ENCODE measurements at places on chromosomes 2 and 18.

DNA sequence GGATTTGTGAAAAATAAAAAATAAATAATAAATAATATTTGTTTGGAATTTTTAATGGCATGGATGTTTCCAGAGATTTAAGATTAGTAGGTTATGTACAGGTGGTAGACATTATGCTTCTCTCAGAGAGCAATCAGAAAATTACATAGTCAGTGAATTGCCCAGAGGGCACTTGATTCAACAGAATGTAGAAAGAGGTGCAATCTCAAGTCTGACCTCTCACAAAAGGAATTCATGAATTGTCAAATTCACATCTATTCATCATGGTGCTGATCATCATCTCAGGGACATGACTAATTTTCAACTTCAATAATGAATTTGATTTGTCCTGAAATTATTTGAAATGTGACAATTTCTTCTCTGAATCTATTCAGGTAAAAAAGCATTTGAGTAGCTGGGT lies 172.5 kb downstream of the PDE11A start:
- DNase-seq = no peak

DNA sequence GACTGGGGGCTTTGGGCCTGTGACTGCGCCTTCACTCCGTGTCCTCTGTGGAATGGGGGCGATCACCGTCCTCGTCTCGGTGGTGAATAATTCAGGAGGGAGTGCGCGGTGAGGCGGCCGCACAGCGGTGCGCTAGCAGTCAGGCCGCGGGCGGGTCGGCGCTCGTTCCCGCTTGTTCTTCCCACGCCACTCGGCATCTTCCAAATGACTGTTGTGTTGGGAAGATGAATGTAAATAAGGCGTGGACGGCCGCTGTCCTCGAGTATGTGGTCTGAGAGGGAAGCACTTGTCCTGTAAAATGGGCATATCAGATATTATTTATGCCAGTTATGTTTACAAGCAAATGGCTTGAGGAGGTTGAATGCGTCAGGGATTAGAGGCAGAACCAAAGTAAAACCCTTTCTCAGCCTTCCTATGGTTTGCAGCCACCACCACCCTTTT lies 608 bp upstream of the VPS4B start:
- no peak for DNase-seq

- DNase-seq = no peak
Observed at GRCh38 chr2:101752716-101753616, 55.5 kb downstream of the MAP4K4 start.

- no peak for DNase-seq
Observed at GRCh38 chr2:85318222-85319074, 9.3 kb downstream of the TGOLN2 start.

GRCh38 chr2:138846216-138846821 lies 66.1 kb upstream of the NXPH2 start:
- DNase-seq = no peak

GRCh38 chr2:224109751-224110150 lies 70.7 kb upstream of the SERPINE2 start:
- DNase-seq = no peak

DNA sequence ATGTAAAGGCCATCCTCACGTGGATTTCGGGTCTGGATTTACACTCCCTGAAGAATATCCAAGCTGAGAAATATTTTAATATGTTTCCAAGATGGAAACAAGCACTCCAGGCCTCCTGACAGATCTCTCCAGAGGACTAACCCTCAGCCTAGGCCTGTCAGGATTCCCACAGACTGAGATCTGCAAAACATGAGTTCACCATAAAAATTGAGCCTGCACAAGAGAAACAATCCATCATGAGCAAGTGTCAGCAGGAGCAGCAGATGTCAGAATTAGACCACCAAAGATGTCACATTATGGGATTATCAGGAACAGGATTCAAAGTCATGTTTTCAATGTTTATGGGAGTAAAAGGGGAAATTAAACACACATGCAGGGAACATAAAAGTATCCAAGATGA lies 191.3 kb downstream of the TFCP2L1 start:
- no peak for DNase-seq

DNA sequence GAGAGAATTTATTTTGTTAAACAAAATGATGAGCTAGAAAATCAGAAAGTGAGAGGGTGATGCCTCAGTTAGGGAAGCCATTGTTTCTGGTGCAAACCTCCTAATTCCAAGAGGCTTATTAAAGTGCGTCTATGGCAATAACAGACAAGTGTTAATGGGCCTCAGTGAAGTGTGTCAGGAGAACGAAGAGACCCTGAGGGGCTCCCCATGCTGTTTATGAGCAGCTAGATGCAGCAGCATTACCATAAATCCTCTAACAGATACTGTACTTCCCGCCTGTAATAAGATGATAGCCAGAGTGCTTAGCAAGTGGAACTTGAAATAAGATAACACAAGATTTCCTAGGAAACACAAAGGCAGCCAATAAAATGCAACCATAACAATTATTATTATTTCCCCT lies 157.4 kb downstream of the MYT1L start:
- no peak for DNase-seq

DNA sequence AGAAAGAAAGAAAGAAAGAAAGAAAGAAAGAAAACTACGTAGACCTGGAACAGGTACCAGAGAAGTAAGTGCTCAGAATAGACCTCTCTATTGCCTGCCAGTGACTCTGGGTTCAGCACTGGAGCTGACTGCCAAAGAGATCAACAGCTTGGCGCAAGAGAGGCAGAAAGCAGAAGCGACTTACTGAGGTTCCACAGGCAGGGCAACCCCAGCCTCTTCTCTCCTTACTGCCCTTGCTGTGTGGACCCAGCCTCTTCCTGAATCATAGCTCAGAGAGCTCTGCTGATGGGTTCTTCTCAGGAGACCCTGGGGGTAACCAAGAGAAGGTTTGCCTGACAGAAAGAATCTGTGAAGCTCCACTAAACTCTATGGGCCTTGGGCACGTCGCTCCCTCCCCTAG lies 7.1 kb downstream of the CAPN13 start:
- no peak for DNase-seq

GRCh38 chr2:74871414-74871813 lies 37.5 kb downstream of the HK2 start:
- no peak for DNase-seq

DNA sequence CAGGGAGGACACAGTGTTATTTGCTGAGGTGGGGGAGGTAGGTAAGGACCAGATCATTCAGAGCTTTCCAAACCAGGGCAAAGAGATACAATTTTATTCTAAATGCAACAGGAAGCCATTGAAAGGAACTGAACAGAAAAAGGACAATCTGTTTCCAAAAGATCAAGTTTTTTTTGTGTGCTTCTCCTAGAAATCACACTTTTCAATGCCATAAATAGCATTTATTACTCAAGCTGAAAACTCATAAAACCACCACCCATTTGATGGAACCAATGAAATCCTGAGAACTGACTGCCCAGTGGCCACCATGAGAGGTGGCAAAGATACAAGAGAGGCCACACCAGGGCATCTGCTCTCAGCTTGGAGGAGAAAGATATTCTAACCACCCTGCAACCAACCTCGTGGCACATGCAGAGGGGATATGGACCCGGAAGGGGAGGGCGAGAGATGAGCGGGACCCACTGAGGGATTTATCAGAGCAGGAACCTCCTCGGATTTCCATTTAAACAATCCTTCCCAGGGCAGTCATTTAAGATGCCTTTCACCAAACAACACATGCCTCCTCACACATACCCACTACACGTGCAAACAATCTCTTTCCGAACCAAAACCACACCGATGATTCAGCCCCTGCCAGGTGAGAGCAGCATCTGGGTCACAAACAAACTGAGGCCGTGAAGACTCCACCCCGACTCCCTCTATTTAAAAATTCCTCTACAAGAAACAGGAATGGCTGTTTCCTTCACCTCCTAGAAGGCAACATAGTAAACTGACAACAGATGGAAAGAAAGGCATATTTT lies 8.8 kb downstream of the CYB5A start:
- DNase-seq = no peak

DNA sequence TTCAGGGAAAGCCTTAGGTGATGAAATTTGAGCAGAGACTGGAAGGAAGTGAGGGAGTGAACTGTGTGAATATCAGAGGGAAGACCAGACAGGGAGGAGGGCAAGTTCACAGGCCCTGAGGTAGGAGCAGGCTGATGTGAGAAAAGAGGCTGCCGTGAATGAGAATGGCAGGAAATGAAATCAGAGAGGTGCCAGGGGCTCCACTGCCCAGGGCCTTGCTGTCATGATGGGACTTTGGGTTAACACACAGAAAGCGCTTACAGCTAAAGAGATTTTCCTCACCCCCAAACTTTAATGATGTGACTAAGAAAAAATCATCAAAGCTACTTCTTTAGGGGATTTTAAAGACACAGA lies 53.8 kb downstream of the MARCHF4 start:
- DNase-seq = no peak

DNA sequence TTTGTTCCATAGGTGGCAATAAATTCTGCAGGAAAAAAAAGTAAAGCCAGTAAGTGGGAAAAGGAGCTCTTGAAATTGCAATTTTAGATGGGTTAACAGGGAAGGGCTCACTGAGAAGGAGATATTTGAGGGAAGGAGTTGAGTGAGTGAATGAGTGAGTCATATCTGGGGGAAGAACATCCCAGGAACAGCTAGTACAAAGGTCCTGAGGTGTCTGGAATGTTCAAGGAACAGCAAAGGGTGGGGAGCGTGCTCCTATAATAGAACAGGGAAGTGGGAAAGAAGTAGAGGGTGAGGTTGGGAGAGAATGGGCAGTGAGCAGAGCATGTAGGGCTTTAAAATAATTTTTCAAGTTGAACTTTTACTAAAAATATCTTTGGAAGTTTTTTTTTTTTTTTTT lies 68.0 kb upstream of the PSME4 start:
- DNase-seq = no peak

DNA sequence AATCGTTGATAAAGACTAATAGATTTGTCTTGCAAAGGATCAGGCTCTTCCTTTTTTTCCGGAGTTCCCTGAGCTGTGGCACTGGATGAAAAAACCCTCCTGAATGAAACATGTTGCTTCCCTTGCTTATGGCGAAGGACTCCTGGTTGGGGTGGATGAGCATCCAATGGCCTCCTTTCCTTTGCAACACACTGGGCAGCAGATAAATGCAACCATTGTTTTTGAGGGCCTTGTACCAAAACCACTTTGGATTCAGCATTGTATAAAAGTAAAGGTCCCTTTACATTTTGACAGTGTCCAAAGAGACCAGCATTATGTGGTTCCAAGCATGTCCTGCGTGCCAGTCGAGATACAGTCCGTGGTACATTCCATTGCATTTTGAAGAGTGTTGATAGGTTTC lies 44.7 kb downstream of the FAM210A start:
- no peak for DNase-seq

All from kidney epithelial cell (primary cell).